ENCODE measurements at places on chromosomes 12 and 14. TPM values are rescaled to one million over a fixed set of nuclear protein-coding genes. Genes with fewer than 3 reads are reported as not detected.

KCNMB4 gene
- total RNA-seq = 22.4 TPM

SPIC gene
- total RNA-seq = not detected

KRT71 gene
- not detected for total RNA-seq

SMOC1 gene
- 33.7 TPM for total RNA-seq

TPPP2 gene
- not detected for total RNA-seq

SLC2A13 gene
- total RNA-seq = 127 TPM

RAPGEF3 gene
- total RNA-seq = 16.6 TPM

KRT77 gene
- not detected for total RNA-seq

LRRK2 gene
- 14.3 TPM for total RNA-seq

GPRC5A gene
- total RNA-seq = 0.23 TPM

IFNG-AS1 gene
- total RNA-seq = not detected

FAM90A1 gene
- total RNA-seq = not detected

TRPV4 gene
- 0.92 TPM for total RNA-seq

STK38L gene
- total RNA-seq = 30.9 TPM

CLEC9A gene
- total RNA-seq = not detected

INHBC gene
- total RNA-seq = not detected

RTL1 gene
- total RNA-seq = 0.92 TPM

SYCP3 gene
- 0.46 TPM for total RNA-seq

RNASE2 gene
- total RNA-seq = 0.92 TPM

PRH2 gene
- total RNA-seq = 0.92 TPM

CCDC38 gene
- not detected for total RNA-seq

ATXN7L3B gene
- total RNA-seq = 114 TPM

PRB2 gene
- not detected for total RNA-seq

CSRP2 gene
- total RNA-seq = 38.3 TPM

DEPDC4 gene
- total RNA-seq = 2.8 TPM

CACNA1C gene
- 33.0 TPM for total RNA-seq

HOXC4 gene
- total RNA-seq = not detected

LRP1-AS gene
- total RNA-seq = not detected

RNASE12 gene
- not detected for total RNA-seq

TIGAR gene
- 9.0 TPM for total RNA-seq

RPGRIP1 gene
- total RNA-seq = 0.69 TPM

TMEM63C gene
- total RNA-seq = 12.7 TPM

B4GALNT1 gene
- total RNA-seq = 47.5 TPM

JDP2 gene
- total RNA-seq = 12.5 TPM

DEGS2 gene
- total RNA-seq = 1.6 TPM

PLCZ1 gene
- total RNA-seq = 2.3 TPM

MIPOL1 gene
- total RNA-seq = 36.9 TPM

CARMIL3 gene
- 28.8 TPM for total RNA-seq

MDM2 gene
- total RNA-seq = 40.8 TPM

ADCY6 gene
- 35.5 TPM for total RNA-seq

OR6C2 gene
- total RNA-seq = not detected

SLC5A8 gene
- 0.46 TPM for total RNA-seq

PELI2 gene
- 16.4 TPM for total RNA-seq

MIP gene
- not detected for total RNA-seq

TMEM233 gene
- 0.46 TPM for total RNA-seq

ACACB gene
- 10.6 TPM for total RNA-seq

CLEC2A gene
- total RNA-seq = not detected

CACNB3 gene
- 45.2 TPM for total RNA-seq

LHX5 gene
- 4.8 TPM for total RNA-seq

LRIG3 gene
- 9.0 TPM for total RNA-seq

GPRC5D gene
- not detected for total RNA-seq

LPAR5 gene
- total RNA-seq = 1.2 TPM

CCDC196 gene
- total RNA-seq = not detected

FGF23 gene
- not detected for total RNA-seq

SLC6A15 gene
- total RNA-seq = 82.8 TPM

All from diencephalon (tissue), 1 donor.